ENCODE measurements at places on chromosomes 1 and 21.
A peak's percentile ranks its signal among the peaks of the same experiment; 100 is the strongest.

- DNase-seq, result no peak
Observed at GRCh38 chr21:32529679-32530078, 55.6 kb downstream of the TCP10L start.

DNA sequence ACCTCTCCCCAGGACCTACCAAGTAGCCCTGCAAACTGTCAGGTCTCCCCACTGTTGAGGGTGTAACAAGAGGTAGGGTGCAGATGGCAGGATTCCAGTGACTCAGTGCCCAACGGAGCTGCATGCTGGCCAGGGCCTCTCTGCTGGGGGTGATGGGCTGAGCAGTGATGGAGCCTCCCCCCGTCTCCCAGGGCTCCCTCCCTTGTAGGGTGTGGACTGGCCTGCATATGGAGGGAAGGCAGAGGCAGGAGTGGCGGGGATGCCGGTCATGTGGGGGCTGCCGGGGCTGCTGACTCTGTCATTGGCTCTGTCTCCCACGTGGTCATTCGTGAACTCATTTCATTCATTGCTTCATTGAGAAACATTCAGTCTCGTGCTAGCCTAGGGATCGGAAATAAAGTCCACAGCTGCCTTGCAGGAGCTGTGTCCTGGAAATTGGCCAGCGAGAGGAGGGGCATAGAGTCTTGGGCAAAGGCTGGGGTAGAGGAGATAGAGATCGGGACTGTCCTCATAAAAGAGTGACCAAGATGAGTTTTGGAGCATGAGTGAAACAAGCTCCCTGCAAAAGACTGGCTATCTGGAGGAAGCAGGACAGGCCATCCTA, 22.9 kb upstream of the DISP3 start:
- no peak for DNase-seq

DNA sequence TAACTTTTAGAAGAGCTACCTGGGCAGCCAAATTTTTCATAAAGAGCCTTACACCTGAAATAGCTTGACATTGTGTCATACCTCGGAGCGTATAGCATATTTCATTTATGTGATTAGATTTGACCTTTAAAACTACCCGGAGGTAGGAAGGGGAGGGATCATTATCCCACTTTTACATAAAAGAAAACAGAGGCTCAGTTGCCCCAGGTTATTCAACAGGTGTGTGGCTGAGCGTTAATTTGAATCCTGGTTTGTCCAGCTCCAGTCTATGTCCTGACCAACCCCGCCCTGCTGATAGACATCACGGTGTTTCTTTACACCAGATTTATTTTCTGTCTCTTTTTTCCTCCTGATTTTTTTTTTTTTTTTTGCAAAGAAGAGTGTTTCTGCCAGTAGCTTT, 39.7 kb downstream of the PBX1 start:
- DNase-seq, result no peak

GRCh38 chr1:220045356-220046051, 801 bp downstream of the EPRS1 start:
- DNase-seq, result no peak

DNA sequence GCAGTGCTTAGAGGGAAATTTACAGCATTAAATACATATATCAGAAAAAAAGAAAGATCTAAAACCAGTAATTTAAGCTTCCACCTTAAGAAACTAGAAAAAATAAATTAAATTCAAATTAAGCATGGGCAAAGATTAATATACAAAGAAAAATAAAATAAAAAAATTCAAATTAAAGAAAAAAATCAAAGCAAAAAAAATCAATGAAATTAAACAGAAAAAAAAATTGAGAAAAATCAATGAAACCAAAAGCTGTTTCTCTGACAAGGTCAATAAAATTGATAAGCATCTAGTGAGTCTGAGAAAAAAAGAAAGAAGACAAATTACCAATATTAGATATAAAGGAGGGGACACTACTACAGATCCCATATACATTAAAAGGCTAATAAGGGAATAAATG, 26.0 kb downstream of the GNG12 start:
- no peak for DNase-seq

DNA sequence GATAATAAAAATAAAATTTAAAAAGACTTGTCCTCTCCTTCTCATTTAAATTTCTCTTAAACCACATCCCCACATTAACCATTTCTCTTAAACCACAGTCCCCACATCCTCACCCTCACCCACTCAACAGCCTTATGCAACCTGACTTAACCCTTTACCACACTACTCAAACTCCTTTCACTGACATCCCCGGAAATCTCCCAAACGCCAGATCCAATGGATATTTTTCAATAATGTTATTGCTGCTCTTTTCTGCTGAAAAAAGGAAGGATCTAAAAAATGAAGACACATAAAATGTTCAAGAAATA, 54.2 kb upstream of the EEIG2 start:
- DNase-seq, result no peak

DNA sequence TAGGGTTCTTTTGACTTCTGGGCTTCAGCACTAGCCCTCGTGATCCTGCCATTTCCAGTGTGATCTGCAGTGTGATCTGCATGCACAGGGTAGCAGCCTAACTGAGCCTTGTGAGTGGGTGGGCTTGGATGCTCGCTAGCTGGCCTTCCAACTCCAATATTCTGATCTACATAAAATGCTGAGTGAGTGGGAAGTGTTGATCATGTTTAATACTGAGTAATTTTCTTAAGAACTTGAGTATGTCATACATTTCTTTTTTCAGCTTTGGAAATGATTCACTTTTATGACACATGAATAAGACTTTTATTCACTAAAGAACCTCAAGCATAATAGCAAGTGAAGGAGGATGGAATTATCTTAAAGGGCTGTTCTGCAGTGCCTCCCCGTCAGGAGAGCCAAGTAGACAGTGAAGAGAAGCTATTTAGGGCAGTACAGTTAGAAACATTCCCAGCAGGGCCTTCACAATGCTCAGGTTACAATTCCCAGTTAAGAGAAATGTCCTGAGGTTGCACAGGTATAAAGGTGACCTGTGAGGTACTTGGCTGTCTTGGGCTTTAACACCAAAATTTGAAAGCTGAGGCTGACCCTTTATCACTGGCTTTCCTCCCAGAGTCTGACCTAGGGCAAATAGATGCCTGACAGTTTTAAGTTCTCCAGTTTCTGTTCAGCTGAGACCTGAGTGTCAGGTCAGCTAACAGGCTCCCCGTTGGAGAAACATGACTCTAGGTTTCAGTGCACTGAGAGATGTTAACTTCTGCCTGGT, 29.1 kb upstream of the LRRC8C start:
- no peak for DNase-seq

DNA sequence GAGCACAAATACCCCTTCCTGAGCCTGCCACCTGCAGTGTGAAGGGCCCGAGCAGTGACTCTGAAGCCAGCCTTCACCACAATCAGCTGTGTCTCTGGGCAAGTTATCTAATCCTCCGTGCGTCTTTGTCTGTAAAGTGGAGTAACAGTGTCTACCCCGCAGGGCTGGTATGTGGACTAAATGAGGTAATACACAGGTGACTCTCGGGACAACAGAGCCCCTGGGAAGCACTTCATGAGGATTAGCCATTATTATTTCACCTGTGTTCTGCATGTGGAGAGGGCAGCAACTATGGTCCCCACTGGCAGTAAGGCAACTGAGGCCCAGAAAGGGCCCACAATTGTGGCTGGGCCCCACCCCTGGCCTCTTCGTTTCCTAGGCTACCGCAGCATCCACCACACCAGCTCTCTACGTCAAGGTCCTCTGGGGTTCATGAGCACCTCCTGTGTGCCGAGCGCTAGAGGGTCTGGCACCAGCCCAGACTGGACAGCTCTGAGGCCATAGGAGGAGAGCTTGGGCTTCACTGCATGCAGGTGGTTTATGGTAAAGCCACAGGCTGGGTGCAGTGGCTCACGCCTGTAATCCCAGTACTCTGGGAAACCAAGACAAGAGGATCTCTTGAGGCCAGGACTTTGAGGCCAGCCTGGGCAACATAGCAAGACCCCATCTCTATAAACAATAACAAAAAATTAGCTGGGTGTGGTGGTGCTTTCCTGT, 41.3 kb upstream of the LRP8 start:
- peak; percentile 7 for DNase-seq

- DNase-seq, result no peak
Observed at GRCh38 chr1:109357616-109358015, 40.1 kb downstream of the SORT1 start.

Data from tibial artery (tissue), 4 donors.